ENCODE measurements at places on chromosomes 2 and 18.
A peak's percentile ranks its signal among the peaks of the same experiment; 100 is the strongest.

DNA sequence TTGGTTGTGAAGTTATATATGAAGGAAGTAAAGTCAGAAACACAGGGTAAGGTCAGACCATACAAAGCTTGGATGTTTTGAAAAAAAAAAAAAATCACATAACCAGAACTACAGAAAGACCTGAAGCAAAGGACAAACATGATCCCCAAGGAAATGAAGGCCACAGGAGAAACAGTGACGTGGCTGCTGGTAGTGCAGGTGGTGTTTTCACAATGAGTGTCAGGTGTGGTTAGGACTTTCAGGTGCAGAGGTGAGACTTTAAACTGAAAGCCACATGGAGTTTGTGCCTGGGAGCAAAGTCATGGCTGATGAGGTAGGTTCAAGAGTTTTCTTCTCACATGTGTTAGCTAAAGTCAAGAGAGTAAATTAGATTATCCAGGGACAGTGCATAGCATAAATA is 270.7 kb downstream of the PIEZO2 start:
- no peak for DNase-seq

DNA sequence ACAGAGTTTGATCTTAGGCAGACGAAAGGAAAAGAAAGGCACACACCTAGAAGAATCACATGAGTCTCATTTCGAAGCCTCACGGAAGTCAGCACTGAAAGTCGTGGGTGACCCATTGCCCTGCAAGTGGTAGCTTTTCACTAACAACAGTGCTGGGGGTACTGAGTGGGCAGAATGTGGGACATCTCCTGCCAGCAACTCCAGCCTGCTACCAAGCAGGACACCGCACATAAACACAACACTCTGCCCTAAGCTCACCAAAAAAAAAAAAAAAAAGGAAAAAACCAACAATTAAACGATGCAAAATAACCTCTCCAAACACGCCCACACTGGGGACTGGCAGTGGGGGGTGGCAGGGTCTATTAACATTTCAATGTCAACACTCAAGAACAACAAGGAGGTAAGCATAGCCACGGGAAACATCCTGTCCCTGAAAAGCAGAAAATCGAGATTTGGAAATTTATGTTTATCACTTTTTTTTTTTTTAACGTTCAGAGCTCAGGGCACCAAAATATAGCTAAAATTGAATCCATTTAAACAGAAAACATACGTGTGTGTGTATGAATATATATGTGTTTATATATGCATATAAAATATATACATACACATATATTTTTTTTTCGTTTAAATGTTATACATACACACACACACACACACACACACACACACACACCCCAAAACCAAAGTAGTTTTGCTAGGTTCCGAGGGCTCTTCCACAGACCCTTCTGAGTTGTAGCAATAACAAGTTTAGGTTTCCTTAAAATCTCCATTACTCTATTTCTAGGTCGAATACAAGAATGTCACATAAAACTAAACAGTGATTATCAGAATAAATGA is 2.2 kb downstream of the INO80D start:
- DNase-seq = peak; percentile 41

DNA sequence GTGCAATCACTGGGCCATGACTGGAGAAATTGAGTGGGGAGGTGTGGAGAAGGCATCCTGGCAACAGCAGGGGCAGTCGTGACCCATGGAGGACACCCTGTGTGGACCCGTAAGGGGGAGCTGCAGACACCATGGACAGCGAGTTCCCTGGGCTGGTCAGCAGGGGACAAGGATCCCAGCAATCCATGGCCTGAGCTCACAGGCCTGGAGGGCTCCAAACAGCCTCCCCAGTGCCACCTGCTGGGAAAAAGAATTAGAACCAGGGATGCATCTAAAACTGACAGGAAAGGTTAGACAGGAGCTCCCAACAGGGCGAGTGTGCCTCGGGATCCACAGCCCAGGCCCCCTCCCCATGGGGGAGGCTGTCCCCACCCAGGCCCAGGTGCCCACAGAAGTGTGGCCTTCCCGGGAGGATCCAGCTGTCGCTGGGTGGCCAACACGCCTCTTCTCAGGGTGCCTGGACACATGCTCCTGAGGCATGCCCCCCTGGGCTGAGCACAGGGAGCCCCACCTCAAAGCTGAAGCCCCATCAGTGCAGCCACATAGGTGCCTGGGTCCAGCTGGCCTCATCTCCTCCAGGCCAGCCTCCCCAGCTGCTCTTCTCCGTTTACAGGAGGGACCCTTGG is 20.5 kb upstream of the KIF1A start:
- DNase-seq = peak; percentile 31

GRCh38 chr18:51039138-51040112 is 9.4 kb downstream of the SMAD4 start:
- DNase-seq = peak; percentile 41

DNA sequence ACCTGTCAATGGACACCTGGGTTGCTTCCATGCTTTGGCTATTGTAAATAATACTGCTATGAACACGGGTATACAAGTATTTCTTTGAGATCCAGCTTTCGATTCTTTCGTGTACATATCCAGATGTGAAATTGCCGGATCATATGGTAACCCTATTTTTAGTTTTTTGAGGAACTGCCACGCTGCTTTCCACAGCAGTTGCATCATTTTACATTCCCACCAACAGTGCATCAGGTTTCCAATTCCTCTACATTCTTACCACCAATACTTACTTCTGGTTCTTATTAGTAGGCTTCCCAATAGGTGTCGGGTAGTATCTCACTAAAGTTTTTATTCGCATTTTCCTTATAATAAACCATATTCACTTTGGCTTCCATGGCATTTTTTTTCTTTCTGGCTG is 69.6 kb downstream of the PID1 start:
- no peak for DNase-seq

- no peak for DNase-seq
Measured at GRCh38 chr2:234953116-234954031, 1.6 kb downstream of the SH3BP4 start.

- no peak for DNase-seq
Measured at GRCh38 chr2:234219046-234219310, 168.5 kb downstream of the SPP2 start.

DNA sequence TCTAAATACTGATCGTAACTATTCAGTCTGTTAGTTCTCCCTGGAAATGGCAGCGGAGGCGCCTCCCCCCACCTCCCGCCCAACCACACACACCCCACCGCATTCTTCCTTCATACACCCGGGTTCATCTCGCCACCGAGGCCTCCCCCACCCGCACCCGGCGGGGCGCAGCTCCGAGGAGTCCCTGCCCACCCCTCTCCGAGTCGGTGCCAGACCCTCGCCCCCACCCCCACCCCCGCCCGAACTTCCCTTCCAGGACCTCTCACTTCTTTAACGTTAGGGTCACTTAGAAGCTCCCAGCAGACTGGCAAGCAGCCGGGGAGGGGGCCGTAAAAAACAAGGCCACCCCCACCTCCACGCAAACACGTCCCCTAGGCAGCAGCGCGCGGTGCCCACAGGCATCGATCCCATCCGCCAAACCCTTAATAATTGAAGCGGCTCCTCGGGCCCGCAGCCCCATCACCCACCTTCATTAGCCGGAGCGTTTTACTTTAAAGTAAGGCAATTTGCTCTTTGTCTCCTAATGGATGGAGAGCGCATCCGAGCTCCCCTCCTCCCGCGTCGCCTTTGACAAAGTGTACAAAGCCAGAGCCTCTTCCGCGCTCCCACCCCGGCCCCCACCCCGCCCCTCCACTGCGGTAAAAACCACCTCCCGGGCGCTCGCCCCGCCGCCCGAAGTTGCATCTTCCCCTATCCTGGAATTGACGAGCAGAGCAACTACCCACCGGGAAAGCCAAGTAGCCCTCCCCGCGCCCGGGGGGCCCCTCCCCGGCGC is 624 bp downstream of the ZNF516 start:
- peak; percentile 34 for DNase-seq

GRCh38 chr2:84223191-84223590 is 235.9 kb downstream of the SUCLG1 start:
- no peak for DNase-seq

DNA sequence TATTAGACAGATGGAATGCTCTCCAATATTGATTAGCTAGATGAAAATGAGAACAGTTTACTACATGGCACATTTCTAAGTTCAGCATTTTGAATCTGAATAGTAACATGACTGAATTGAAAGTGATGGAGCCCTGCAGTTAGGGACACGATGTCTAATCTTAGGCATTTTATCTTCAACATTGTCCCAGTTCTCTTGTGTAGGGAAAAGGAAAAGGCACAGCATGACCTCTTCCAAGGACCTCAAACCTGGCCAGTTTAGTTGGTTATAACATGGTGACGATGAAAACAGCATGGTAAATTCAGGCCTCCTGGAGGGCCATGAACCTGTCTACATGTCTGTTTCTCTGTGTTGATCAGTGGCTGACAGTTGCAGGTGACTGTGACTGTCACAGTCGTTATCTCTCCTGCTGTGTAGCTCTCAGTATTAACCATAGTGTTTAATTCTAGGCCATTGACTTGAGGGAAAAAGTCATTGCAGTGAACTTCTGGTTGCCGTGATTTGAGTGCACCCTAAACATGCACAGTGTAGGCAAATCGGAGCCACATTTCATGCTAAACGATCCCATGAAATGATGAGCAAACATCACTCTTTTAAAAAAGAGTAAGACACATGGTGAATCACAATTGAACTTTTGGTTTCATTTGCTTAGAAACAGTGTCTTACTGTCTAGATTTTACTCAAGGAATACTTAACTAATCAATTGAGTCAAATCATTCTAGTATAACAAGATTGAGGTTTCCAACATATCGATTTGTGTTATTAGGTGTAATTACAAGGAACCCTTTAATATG is 129.7 kb downstream of the PHLPP1 start:
- DNase-seq = no peak

DNA sequence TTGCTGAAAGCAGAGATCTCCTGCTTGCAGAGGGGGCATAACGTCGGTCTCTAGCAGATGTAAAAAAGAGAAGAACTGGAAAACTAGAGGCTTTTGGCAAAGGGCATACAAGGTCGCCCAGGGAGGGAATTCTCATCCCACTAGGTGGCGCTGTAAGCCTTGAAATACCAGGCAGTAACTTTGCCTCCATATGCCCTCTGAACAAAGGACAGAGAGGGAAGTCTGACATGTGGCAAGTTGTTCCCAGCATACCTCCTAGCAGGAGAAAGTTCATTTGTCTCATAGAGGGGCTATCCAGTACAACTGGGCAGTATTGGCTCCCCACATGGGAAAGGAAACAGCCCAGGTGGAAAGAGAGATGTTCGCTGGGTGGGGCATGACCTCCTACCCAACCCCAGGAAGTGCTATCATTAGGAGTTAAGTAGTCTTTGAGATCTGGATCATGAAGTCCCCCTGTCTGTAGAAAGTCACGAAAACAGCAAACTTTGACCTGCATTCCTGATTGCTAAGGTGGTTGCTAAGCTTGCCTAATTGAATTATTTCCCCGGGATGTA is 39.9 kb downstream of the STK17B start:
- DNase-seq = peak; percentile 75

DNA sequence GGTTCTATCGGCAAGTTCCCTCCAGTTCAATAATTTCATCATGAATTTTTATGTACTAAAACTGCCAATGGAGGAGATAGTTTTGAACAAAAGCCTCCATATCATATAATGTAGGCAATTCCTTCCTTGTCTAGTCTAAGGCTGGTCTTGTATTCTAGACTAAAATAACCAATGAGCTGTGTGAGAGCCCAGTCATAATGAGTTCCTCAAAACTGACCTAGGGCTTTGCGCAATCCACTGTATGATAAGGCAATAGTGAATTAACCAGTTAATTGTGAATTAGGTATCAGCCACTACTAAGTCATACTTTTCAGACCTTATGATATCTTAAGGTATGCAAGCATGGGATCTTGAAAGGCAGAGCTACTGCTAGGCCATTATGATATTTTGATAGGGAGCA is 7.6 kb upstream of the UXS1 start:
- no peak for DNase-seq

GRCh38 chr2:208711598-208711997 is 305.0 kb downstream of the PTH2R start:
- DNase-seq = no peak

DNA sequence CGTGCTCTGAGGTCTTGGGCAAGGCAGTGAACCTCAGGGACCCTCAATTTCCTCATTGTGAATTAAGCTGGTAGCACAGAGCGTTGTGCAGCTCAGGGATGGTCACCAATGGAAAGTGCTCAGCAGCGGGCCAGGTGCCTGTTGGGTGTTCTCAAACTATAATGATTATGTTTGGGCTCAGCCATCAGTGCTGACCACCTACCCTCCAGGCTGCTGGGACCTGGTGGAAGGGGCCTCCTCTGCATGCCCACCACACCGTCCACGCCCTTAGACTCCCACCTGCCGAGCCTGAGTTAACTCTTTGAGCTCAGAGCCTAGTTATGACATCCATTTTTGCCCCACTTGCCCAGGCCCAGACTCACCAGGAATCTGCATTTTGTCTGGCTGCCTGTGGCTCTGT is 35.0 kb downstream of the GLI2 start:
- no peak for DNase-seq

DNA sequence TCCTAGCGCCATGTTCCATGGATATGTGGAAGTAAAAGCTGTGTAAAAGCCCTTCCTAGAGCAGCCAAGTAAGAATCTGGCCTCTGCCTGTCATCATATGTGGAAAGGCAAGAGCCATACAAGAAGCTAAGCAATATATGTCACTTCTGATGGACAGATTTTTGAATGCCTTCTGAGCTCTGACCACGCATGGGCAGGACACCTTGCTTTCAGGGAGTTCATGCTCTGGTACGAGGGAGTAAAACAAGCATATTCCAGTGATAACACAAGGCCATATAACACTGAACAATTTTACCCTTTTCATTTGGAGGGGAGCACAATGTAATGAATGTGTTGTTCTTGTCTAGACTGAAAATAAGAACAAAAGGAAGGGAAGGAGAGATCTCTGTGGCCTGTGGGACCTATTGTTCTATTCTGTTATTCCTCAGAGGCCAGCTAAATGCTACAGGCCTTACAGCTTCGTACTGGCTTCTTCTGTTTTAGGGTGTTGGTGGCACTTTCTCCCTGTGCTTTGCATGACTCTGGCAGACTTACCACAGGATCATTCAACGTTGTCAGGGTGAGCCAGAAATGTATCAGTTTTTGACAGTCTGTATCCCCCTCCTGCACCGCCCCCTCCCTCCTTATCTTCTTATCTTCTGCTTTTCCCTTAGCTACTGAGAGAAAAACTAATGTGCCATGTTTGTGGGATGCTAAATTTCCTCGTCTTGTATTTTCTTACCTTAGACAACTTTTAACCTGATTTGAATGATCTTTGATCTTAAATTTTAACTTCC is 99.5 kb downstream of the MAP4K4 start:
- no peak for DNase-seq

DNA sequence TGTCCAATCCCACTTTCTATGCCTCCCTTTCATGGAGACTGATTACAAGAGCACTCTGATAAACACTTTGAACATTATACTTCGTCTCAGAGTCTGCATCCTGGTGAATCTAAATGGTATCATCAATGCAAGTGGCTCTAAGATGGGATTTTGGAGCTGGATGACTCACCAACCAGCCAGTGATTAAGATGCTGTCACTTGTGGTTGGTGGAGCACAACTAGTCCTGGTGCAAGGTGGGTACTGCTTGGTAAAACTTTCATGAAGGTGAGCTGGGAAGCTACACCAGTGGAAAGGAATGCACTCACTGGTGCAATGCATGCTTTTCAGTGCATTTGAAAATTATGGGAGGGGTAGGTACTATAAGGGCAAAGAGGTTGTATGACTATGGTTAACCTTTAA is 137.7 kb upstream of the TRIB2 start:
- no peak for DNase-seq

- DNase-seq = no peak
Measured at GRCh38 chr2:119231975-119232665, 8.5 kb downstream of the STEAP3 start.

Data from CD4-positive, alpha-beta T cell treated with Interleukin-17A for 4 hours (primary cell).